Pons (tissue), 1 donor: ENCODE measurements at places on chromosomes 6 and 20.

DNA sequence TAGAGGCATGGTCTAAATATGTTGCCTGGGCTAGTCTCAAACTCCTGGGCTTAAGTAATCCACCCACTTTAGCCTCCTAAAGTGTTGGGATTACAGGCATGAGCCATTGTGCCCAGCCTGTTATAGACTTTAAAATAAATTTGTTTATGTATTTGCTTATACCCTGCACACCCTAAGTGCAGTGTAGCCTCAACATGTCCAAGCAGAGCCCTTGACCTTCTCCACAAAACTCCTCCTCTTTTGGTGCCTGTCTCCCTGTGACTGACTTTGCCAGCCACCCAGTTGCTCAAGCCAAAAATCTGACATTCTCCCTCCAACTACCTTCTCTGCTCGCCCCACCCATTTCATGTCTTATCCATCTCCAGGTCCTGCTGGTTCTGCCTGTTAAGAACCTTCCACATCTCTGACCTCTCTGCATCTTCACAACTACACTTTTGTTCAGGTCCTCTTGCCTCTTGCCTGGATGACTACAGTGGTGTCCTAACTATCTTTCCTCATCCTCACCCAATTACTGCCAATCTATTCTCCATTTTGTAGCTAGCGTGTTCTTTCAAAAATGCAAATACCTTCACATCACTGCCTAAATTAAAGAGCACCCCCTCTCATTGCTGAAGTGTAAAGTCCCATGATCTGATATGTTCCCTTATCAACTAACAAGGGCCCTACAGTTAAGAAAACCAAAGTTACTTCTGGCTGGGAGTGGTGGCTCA is 11.2 kb upstream of the KIFC1 start:
- no peak for DNase-seq

DNA sequence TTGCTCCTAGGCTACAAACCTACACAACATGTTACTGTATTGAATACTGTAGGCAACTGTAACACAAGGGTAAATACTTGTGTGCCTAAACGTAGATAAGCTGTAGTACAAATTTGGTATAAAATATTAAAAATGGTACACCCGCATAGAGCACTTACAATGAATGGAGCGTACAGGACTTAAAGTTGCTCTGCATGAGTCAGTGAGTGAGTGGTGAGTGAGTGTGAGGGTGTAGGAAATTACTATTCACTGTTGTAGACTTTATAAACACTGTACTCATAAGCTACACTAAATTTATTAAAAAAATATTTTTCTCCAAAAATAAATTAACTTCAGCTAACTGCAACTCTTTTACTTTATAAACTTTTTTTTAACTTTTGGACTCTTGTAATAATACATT is 391.6 kb downstream of the ADGRB3 start:
- DNase-seq, result no peak

GRCh38 chr6:79249136-79249535 is 14.7 kb upstream of the HMGN3 start:
- DNase-seq, result peak; percentile 46

GRCh38 chr6:100257793-100258395 is 206.8 kb downstream of the SIM1 start:
- peak; percentile 5 for DNase-seq

- no peak for DNase-seq
These were observed 21.2 kb downstream of the KIF25 start for GRCh38 chr6:168018664-168019063.

DNA sequence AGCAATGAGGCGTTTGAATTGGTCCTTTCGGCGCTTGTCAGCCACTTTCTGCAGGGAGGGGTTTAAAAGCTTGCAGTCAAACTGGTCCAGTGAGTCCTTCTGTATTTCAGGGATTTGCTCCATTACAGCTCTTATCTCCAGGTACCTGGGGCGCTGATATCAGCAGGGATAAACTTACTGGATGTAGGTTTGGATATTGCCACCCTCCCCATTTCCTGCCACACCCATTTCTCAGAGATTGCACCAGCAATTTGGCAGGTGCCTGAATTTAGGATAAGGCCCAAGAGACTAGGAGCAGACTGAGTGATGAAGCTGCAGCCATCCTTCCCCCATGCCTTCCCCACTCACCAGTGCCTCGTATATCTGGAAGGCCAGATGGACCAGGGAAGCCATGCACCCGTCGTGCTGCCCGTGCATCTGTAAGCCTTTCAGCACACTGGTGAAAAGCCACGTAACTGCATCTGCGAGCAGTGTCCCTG is 7.6 kb downstream of the POLR1C start:
- DNase-seq, result no peak

GRCh38 chr6:63352544-63353285 is 32.9 kb upstream of the LGSN start:
- peak; percentile 81 for DNase-seq

GRCh38 chr6:115932481-115932880 is 128.2 kb downstream of the FRK start:
- DNase-seq, result no peak

DNA sequence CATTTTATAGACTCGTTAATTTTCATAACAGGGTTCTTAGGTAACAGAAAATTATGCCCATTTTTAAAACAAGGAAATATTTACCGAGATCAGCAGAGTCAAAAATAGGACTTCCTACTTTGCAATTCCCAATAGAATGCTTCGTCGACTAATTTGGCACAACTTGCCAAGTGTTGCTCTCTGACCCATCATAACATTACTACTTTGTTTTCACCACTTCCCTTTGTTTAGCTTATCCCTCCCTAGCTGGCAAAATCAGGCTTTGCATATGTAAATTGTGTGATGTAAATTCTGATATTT is 914 bp upstream of the RANBP9 start:
- peak; percentile 73 for DNase-seq

GRCh38 chr6:27019651-27020552 is 227.6 kb upstream of the PRSS16 start:
- DNase-seq, result peak; percentile 89

DNA sequence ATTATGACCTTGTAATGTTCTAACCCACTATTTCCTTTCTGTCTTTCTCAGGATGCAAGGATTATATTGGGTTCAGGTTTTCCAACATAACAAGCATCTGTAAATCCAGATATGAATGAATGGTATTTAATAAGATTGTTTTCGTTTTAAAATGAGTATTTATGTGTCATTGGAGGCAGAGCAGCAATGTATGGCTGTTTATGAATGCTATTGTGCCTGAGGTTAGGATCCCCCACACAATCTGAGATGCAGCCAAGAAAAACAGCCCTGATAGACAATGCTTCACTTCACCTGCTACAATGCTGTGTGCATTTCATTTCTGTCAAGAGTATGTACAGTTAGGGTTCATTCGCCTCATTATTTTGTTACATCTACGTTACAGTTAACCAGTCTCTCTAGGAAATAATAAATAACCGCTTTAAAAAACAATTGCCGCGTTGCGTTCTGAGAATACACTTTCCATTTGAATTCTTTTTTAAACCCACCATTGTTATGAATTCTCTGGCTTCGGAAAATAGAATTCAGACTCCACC is 19.6 kb downstream of the TFAP2A start:
- DNase-seq, result no peak

- no peak for DNase-seq
These were observed 21.3 kb downstream of the MAN1A1 start for GRCh38 chr6:119328254-119328653.

DNA sequence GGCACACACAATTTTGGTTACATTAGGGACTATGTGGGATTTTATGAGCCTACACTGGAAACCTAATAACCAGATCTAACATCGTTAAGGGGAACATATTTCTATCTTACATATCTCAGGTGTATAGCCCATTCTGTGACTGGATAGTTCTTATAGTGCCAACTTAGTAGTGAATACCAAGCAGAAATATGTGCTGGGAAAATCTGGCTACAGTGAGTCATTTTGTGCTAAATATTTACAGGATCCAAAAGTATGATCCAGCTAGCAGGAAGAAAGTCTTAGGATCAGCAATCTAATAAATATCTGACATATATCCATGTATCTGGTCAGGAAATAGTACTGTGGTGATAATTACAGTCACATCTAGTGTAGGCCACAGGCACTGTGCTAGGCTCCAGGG is 94.6 kb upstream of the INSM1 start:
- DNase-seq, result no peak

- no peak for DNase-seq
These were observed 165.2 kb downstream of the BCAS1 start for GRCh38 chr20:53905019-53905819.

- DNase-seq, result no peak
These were observed 2.1 kb downstream of the C20orf144 start for GRCh38 chr20:33664085-33664761.

GRCh38 chr6:31114541-31114878 is at the start of gene PSORS1C1:
Gene PSORS1C1 (plus strand): TSS chr6:31114800. CDS start chr6:31129633, 14,833 bp downstream.
- peak; percentile 53 for DNase-seq

DNA sequence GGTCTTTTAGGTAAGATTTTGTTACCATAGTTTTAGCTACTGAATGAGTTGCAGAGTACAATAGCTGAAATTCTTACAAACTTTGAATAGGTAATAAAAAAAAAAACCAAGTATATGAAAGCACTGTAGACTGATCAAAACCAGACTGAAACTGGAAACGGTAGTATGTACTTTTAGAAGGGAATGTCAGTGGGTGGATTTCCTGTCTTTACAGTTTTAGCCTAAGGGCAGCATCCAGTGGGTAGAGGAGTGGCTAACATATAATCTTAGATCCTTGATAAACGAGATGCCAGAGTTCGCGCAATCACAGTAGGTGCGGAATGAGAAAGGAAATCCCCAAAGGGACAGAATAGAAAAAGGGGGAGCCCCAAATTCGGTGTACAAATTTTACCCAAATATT is 385.9 kb upstream of the RUNX2 start:
- DNase-seq, result no peak

GRCh38 chr6:44002593-44003344 is 124.5 kb downstream of the MRPL14 start:
- no peak for DNase-seq

DNA sequence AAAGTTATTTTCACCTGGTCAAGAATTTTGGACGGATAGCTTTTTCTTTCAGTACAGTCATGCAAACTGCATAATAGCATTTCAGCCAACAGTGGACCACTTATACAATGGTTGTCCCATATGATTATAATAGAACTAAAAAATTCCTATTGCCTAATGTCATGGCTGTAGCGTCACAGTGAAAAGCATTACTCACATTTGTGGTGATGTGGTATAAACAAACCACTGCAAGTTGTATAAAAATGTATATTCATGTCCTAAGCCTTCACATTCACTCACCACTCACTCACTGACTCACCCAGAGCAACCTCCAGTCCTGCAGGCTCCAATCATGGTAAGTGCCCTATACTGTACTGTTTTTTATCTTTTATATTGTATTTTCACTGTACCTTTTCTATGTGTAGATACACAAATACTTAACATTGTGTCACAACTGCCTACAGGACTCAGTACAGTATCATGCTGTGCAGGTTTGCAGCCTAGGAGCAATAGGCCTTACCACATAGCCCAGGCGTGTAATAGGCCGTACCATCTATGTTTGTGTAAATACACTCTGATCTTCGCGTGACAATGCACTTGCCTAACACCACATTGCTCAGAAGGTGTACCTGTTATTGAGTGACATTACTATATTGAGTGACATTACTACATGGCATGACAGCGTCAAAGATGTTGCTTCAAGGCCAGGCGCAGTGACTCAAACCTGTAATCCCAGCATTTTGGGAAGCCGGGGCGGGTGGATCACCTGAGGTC is 17.9 kb downstream of the ABHD12 start:
- DNase-seq, result no peak

GRCh38 chr20:22920898-22921297 is 114.2 kb upstream of the SSTR4 start:
- no peak for DNase-seq

DNA sequence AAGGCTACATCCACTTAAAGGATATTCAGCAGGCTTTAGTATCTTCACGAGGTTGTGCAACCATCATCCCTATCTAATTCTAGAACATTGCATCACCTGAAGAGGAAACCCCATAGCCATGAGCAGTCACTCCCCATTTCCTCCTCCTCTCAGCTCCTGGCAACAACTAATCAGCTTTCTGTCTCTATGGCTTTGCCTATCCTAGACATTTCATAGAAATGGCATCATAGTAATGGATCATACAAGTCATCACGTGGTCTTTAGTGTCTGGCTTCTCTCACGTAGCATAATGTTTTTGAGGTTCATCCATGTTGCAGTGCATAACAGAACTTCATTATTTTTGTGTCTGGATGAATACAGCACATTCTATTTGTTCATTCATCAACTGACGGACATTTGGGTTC is 20.5 kb downstream of the SNAI1 start:
- no peak for DNase-seq

DNA sequence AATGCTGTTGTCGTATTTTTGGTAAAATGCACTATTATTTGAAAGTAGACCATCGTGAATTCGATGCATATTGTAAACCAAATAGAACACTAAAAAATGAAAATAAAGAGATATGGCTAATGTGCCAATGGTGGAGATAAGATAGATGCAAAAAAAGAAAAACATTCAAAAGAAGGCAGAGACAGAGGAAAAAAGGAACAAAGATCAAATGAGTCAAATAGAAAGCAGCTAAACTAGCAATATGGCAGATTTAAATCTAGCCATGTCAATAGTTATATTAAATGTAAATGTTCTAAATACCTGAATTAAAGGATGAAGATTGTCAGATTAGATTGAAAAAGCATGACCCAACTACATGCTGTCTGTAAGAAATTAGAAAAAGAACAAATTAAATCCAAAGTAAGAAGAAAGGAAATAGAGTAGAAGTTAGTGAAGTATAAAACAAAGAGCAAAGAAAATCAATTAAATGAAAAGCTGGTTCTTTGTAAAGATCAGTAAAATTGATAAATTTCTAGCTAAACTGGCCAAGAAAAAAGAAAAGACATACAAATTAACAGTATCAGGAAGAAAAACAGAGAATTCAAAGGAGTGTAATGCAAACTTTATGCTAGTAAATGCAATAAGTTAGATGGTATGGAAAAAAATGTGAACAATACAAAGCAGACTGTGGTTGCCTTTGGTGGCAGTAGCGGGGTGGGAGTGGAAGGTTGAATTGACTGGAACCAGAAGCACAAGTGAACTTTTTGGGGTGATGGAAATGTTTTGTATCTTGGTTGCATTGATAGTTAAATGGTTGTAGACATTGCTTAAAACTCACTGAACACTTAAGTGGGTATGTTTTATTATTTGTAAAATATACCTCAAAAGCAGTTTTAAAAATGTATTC is 44.8 kb downstream of the PTPN1 start:
- no peak for DNase-seq

DNA sequence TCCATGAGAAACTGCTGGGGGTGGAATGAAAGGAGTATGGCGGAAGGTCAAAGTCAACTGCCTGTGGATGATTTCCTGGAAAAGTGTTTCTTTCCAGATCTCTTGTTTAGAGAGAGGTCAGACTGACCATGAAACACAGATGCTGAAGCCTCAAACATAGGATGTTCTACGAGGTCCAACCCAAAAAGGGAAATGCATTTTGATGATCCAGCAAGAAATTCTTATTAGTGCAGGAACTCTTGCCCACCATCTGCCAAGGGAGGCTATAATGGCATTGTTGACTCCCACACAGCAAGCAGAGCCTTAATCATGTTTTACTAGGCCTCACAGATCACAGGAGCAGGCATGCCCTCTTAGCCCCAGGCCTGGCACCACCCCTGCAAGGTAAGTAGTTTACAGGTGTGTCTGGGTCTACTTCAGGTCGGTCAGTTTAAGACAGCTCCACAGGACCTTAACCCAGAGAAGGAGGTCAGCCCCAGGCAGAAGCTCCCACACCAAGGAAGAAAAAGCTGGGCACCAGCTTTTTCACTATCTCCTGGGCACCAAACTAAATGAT is 67.6 kb upstream of the CNKSR3 start:
- DNase-seq, result no peak
